MM.1S (cell line): ENCODE measurements at places on chromosomes 4 and X.

- H3K27ac ChIP-seq = no peak overlapping the region
- H3K27me3 ChIP-seq = peaks cover 90% of the 10 kb centered on the region
- no peaks in the 10 kb centered on the region for H3K4me1 ChIP-seq
- no peaks in the 10 kb centered on the region for H3K36me3 ChIP-seq
- DNase-seq = no peak
- no peak overlapping the region for H3K4me3 ChIP-seq
Measured at GRCh38 chr4:8048856-8049676, 109.4 kb upstream of the AFAP1 start.

DNA sequence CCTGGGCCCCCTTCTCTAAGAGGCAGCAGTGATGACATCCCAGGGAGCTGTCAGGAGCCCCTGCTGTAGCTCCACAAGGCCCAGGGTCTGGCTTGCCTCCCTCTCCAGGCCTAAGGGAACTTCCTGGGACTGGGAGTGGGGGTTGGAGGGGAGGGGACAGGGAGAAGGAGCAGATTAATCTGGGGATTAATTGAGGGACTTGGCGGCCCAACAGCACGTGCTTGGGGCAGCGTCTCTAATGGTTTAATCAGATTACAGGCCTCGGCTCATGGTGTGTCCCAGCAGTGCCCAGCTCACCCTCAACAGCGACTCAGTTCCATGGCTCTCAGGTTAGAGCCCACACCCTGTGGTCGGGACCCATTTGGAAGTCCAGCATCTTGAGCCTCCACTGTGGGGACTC lies 47.9 kb downstream of the EFNB1 start:
- H3K4me1 ChIP-seq = no peaks in the 10 kb centered on the region
- no peak overlapping the region for H3K27ac ChIP-seq
- no peaks in the 10 kb centered on the region for H3K36me3 ChIP-seq
- no peak overlapping the region for H3K4me3 ChIP-seq
- H3K27me3 ChIP-seq = no peaks in the 10 kb centered on the region

GRCh38 chr4:36206012-36206411 lies 38.3 kb downstream of the ARAP2 start:
- H3K27me3 ChIP-seq = no peaks in the 10 kb centered on the region
- H3K4me3 ChIP-seq = no peak overlapping the region
- peaks cover 18% of the 10 kb centered on the region for H3K4me1 ChIP-seq

DNA sequence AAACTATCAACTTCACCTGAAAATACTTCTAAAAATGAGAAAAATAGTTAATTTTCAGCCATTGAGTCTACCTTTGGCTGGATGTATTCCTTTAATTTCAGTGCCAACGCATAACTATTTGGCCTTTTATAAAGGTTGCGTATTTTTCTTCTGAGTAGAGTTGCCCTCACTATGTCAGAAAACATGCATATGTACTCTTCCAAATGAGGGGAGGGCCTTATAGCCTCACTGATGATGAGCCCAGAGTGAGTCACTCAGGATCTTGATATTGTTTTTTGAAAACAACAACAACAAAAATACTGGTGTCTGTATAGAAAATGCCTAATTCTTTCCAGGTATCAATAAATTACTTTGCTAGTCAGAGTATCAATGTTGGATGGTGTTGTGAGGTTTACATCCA lies 349.3 kb downstream of the FBXO8 start:
- no peaks in the 10 kb centered on the region for H3K27me3 ChIP-seq
- no peak overlapping the region for H3K27ac ChIP-seq
- H3K4me3 ChIP-seq = no peak overlapping the region
- no peaks in the 10 kb centered on the region for H3K36me3 ChIP-seq
- DNase-seq = no peak

GRCh38 chrX:119186763-119187162 lies 49.3 kb upstream of the PGRMC1 start:
- H3K4me1 ChIP-seq = no peaks in the 10 kb centered on the region
- H3K36me3 ChIP-seq = no peaks in the 10 kb centered on the region
- DNase-seq = no peak
- H3K27ac ChIP-seq = no peak overlapping the region
- no peaks in the 10 kb centered on the region for H3K27me3 ChIP-seq

DNA sequence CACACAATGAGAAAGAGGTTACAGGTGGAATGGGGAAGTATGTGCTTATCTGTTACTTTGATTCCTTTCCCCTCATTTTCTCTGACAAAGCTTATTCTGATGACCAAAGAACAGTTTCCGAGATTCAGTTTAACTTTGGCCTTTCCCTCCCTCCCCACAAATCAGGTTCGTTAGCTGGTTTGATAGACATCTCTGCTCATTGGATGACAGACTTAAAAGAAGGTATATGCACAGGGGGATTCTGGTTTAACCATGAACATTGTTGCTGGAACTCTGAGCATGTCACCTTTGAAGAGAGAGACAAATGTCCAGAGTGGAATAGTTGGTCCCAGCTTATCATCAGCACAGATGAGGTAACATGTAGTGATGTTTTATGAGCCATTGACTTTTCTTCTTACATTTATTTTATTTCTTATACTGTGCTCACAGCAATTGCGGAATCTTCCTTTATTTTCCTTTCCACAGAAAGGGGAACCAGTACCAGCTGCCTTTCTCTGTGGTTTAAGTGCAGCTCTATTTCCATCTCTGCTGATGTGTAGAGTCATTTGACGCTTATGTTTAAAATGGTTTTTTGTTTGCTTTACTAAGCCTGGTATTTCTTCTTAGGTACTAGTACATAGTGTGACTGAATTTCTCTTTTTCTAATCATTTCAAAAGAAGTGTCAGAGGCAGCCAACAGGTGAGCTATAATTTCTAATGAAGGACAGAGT lies 125.0 kb downstream of the AKAP4 start:
- no peaks in the 10 kb centered on the region for H3K36me3 ChIP-seq
- peak overlapping the region; percentile 75 for H3K27ac ChIP-seq
- DNase-seq = peak; percentile 16
- H3K27me3 ChIP-seq = no peaks in the 10 kb centered on the region
- H3K4me3 ChIP-seq = no peak overlapping the region
- H3K4me1 ChIP-seq = peaks cover 8% of the 10 kb centered on the region

DNA sequence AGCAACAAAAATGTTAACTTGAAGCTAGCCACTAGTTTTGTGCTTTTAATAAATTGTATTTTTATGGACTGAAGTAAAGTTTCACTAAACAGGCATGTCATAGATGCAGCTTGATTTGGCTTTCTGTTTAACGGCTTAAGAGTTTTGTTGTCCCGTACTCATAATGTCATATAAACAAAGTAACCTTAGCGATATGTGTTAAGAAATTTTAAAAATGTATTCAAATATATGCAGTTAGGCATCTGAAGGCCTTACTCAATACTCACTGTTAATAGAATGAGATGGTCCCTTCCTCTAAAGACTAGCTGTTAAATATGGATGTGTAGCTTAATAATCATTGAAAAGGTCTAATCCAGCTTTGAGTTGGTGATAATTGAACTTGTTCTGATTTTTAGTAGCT lies 1.0 kb upstream of the SCLT1 start:
- DNase-seq = peak; percentile 11
- peaks cover 10% of the 10 kb centered on the region for H3K4me1 ChIP-seq
- no peaks in the 10 kb centered on the region; the same call in 1 of the 2 replicates for H3K36me3 ChIP-seq
- no peaks in the 10 kb centered on the region for H3K27me3 ChIP-seq

DNA sequence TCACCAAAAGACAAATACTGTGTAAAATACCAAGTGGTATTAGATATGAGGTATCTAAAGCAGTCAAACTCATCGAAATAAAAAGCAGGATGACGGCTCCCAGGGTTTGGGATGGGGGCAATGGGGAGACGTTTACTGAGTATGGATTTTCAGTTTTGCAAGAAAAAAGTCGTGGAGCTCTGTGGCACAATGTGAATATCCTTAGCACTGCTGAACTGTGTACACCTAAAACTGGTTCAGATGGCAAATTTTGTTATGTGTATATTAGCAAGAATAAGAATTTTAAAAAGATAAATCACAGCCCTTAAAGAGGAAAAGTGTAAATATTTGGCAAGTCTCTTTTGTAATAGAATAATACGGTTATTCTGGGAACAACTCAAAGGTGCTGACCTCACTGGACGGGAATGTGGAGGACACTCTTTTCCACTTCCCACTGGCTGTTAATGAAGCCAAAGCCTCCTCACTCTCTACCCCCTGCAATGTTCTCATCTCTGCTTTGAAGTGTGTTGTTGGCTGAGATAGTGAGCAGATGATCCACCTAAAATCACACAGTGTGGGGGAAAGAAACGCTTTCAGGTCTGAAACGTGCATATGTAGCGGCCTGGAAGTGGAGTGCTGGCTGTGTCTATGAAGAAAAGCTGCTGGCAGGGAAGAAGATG lies 49.2 kb downstream of the SEL1L3 start:
- no peak overlapping the region for H3K4me3 ChIP-seq
- H3K27ac ChIP-seq = no peak overlapping the region
- DNase-seq = no peak
- H3K4me1 ChIP-seq = no peaks in the 10 kb centered on the region
